Forelimb muscle (tissue), 1 donor: ENCODE measurements at places on chromosomes 7 and 10.
A peak's percentile ranks its signal among the peaks of the same experiment; 100 is the strongest.

GRCh38 chr7:40749877-40750276 is 615.1 kb downstream of the SUGCT start:
- no peak for DNase-seq

- DNase-seq, result no peak
Measured at GRCh38 chr7:155816996-155817395, 4.7 kb upstream of the SHH start.

DNA sequence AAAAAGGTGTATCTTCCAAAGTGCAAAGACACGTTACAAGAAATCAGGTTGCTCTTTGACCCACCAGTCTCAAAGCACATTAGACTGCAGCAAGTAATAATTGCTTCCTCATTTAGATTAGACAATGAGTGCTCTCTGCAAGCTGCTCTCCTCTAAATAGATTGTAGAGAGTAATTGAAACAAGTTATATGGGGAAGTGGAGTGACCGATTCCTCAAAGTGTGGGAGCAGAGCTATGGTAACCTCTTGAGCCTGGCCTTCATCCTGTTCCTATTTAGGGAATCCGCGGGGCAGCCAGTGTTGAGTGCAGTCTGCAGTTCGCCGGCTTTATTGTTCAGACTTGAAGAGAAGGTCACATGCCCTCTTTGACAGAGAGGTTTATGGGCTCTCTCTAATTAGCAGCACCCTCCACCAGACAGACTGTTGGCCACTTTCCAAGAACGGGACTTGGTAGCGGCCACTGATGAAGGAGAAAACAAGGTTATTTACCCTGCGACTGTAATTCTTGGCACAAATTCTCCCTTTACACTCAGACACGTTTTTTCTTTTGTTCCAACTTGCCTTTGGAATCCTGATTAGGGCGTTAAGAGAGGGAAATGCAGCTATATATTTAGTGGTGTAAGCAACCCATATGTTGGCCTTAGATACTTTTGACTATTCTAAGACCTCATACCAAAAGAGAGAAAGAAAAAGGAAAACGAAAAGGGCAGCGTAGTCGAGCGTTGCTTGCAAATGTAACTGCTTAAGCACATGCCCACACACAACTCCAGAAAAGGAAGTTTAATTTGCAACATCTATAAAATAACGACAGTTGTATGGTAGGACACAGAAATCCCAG is 107.5 kb downstream of the REEP3 start:
- DNase-seq, result peak; percentile 31

DNA sequence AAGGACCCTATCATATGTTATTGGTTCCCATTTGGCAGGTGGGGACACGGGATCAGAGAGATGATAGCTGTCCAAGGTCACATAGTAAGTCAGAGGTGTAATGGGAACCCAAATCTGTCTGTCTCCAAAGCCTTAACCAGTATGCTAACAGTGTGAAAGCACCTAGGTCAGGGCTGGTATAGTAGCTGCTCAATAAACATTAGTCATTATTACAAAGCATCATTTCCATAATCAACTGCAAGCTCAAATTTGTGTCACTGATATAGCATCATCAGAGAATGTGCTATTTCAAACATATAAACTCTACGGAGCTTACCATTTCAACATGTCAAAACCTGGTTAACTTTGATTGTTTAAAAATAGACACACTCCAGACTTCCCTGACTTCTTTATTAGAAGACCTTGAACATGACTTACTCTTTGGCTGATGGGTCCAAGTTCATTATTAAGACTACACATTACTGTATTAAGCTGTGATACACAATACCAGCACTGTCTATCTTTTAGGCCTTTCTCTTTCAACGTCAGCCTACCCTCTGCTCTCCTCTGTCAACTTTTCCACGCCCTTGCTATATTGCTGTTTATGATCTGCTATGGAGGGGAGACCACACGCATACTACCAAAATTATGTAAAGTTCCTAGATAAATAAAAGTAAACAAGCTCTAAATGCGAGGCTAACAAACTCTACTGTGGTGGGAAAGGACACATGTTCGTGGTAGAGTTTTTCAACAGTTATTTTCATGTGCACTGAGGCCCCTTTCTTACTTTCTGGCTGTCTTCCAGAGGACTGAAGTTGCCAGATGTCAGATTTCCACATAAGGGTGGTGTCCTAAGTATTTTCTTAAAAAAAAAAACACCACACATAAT is 33.6 kb downstream of the DNMBP start:
- DNase-seq, result peak; percentile 75

GRCh38 chr10:102782673-102783551 is 39.2 kb downstream of the WBP1L start:
- DNase-seq, result no peak

DNA sequence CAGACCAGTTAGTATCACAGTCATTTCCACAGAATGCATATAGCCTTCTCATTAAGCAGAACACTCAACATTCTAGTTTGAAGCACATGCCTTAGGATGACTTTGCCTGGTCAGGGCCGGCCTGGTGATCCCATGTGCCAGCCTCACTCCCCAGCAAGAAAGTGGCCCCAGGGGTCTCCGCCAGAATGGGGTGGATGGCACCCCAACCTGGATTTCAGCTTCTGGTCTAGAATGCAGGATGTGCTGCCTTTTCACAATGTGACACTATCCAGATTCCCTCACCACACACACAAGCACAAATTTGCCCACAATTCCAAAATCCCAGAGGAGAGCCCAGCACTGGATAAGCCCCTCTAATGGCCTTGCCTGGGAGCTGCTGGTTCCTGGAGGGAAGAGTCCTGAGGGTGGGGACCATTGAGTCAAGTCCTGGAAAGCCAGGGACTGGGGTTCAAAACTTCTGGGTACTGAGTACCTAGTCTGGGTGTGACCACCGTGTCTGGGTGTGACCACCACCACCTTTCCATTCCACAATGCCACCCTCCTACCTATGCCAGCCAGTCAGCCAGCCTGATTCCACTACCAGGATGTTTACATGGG is 41.5 kb upstream of the GPAM start:
- DNase-seq, result no peak

- DNase-seq, result no peak
Measured at GRCh38 chr7:46191776-46192175, 270.7 kb upstream of the IGFBP3 start.

- no peak for DNase-seq
Measured at GRCh38 chr7:92854501-92855238, 18.3 kb upstream of the CDK6 start.

DNA sequence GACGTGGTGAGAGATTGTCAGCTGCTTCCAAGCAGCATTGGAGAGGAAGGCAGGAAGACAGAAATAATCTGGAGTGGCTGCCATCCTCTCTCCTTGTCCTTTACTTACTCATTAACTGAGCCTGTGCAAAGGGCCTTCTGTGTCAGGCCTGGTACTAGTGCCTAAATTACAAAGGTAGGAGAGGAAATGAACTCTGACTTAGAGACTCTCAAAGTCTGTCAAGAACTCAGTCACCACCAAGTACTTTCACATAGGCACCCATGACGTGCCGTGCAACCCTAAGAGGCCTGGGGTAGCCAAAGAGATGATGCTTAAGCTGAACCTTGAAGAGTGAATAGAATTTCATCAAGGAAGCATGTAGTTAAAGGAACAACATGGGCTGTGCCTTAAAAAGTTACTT is 866.9 kb downstream of the LRMDA start:
- DNase-seq, result no peak

- DNase-seq, result no peak
Measured at GRCh38 chr7:151968357-151968756, 12.1 kb downstream of the GALNTL5 start.

DNA sequence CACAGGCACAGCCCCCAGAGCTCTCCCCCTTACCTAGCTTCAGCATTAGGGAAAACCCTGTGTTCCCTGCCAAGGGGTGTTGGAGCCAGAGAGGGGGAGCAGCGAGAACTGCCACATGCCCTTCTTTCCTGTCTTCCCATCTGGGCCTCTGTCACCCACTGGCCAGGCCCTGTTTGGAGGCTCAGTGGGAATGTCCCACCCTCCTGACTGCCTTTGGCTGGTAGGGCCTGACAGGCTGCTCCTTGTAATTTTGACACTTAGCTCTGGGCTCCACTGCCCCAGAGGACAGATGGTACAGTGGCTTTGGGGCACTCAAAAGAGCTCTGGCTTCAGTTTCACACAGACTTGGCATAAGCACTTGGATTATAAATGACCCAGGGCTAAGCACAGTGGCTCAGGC is 50.6 kb downstream of the GRID2IP start:
- DNase-seq, result no peak

DNA sequence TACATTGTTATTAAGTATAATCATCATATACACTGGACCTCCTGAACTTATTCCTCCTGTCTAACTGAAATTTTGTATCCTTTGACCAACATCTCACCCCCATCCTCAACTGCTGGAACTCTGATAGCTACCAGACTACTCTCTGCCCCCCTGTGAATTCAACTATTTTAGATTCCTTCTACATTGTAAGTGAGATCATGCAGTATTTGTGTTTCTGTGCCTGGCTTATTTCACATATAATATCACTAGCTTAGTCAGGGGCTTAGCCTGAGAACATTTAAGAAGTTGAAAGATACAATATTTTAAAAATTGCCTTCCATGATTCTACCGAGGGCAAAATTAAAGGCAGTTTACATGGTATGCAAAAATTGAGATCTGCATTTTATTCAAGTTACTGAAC is 26.9 kb downstream of the STAMBPL1 start:
- DNase-seq, result no peak

DNA sequence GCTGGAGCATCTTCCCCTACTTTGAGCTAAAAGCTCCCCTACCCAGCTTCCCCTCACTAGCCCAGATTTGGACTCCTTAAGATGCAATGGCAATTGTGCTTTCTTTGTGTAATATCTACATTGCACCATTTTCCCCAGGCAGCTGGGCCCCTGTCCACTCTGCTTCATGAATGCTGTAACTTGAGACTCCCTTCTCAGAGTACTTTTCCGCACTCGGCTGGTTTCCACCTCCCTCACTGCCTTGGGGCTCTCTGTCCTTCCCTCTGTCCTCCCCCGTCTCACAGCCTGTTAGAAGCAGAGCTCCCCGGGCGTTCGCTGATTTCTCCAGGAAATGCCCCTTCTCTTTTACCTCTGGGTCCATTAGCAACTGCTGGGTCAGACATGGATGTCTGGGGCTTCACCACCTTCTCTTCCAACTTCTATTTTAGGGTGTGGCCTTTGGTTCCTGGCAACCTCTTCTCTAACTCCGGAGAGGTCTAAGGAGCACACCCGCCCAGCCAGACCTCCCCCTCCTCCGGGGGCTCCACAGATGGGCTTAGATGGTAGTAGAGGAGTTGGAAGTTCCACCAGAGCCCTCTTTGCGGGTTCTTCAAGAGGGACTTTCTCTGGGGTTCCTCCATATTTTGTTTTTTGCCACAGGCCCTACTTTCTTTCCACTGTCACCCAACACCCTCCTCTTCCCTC is 2.9 kb upstream of the TMEM72 start:
- DNase-seq, result no peak

- DNase-seq, result no peak
Measured at GRCh38 chr10:60456053-60456452, 66.4 kb upstream of the ANK3 start.

- no peak for DNase-seq
Measured at GRCh38 chr10:73855413-73855812, 18.9 kb downstream of the CAMK2G start.

DNA sequence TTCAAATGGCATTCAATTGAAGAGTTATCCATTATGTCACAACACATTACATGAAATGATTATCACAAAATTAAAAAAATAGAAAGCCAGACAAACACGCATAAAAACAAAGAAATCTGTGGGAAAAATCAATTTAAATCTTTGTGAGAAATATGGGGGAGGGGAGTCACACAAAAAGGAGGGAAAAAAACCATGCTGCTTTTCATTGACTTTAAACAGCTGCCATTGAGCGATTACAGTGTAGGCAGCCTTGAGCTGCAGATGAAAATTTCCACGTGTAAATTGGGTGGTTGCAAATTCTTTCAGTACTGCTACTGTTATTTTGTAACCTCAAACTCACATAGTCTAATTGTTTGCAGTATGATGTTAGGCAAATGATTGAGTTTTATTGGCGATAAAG is 889.9 kb upstream of the PHF14 start:
- DNase-seq, result no peak

DNA sequence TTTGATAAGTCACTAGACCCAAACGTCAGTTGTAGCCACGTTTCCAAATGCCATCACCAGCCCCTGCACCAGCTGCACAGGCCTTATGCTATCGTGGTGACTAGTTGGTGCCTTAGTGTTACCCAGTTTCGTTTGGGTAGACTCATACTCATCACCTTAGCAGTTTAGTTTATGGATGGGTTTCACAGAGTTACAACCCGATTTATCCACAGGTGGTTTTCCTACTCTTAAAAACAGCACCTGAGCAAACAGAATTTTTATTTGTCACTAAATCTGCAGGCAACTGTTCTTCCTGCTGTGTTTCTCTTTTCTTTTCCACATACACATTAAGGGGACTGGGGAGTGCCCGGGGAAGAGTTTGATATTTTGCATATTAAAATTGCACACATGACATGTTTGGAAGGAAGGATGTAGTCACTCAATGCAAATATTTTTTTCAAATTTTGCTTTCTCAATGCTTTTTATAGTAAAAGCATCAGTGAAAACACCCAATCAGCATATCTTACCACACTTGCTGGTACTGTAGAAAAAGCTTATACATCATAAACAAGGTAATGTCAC is 41.6 kb downstream of the PDSS1 start:
- DNase-seq, result no peak

DNA sequence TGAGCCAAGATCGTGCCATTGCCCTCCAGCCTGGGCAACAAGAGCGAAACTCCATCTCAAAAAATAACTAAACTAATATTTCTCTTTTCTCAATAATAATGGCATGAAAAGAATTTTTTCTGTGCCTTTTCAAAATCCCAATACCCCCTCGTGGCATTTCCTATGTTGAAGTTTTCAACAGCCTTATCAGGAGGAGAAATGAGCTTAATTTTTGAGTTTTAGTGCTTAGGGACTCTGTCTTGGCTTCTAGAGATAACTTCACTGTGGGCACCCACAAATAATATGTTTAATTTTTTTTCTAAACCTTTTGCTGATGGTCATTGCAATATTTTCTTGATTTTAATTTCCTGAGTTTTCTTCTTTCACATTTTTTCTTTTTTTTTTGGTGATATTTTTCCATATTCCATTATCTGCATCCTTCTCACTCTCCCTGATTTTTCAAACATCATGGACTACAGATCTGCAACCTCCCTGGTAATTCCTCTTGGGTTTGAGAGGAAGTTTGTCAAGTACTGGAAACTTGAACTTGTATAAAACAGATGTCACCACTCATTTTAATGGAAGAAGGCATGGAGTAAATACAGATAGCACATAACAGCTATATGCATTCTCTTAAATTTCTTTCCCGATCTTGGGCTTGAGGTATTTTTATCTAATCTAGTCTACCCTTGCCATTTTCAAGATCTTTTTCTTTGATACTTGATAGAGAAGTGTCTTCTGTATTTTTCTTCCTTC is 84.0 kb downstream of the KAT6B start:
- no peak for DNase-seq

DNA sequence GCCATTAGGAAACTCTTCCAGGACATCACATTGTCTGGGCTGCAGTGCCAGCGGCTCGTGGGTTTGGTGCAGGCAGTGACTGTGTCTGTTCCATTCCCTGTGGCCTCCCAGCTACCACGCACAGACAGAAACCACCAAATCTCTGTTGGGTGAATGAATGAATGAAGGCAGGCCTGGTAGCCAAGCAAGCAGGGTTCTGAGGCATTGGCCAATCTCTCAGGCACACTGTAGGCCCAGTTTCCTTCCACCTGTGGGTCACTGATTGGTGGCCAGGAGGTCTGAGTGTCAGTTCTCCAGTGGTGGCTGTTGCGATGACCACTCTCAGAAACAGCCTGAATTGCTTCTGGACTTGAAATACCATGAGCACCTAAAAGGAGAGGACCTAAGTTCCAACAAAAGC is 59.4 kb upstream of the CTBP2 start:
- no peak for DNase-seq

- DNase-seq, result no peak
Measured at GRCh38 chr10:29837586-29837985, 202.8 kb upstream of the SVIL start.
